Omental fat pad (tissue), 4 donors: ENCODE measurements at places on chromosomes 6 and 20.

DNA sequence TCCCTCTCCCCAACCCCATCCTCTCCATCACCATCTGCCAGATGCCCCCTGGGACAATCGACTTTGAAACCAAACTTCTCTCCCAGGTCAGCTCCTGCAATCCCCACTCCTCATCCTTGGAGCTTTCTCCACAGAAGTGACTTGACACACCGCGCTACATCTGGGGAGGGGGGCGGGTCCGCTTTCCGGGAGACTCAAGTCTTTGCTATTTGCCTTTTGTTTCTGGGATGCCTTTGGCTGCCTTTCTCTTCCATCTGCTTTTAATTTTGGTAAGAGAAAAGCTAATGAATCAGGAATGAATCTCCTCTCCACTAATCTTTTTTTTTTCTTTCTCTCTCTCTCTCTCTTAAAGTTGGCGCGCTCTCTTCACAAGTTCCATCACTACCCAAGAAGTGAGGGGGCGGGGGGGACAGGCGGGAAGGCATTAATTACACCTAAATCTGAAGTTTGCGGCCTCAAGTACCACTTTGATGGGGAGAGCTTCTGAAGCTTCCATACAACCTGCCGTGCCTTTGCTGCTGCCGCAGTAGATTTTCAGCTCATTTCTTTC is 664 bp upstream of the TPBG start:
- no peak for DNase-seq

GRCh38 chr20:38255393-38255792 is 5.1 kb downstream of the KIAA1755 start:
- DNase-seq, result no peak

DNA sequence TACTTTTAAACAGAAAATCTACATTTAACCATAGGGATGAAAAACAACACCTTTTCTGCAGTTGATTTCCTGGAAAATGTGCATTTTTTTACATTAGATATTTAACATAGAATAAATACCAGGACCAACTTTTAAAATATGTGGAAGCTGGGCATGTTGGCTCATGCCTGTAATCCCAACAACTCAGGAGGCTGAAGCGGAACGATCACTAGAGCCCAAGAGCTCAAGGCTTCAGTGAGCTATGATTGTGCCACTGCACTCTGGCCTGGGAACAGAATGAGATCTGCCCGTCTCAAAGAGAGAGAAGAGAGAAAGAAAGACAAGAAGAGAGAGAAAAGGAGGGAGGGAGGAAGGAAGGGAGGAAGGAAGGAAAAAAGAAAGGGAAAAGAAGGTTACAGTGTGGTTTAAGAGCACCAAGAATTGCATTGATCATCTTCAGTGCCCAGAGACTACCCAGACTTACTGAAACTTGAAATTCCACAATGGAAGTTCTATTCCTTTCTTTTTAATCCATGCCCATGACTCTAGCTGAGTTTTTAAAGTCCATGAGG is 189.4 kb upstream of the ARID1B start:
- no peak for DNase-seq

DNA sequence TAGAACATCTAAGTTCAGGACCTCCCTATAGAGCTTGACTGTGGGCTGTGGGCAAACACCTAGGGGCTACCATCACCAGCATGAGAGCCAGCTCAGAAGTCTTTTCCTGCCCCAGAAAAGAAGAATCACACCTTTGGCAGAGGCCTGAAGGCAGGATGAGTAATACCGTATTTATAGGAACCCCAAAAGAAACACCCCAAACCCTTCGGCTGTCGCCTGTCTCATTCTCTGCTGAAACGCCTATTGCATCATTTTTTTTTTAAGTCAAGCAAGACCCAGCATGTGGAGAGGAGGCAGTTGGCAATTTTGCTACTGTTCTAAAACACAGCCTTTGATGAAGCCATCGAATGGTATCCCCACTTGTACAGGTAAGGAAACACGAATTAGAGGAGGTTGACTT is 436.4 kb downstream of the TFAP2A start:
- no peak for DNase-seq

- DNase-seq, result no peak
Observed at GRCh38 chr6:7671581-7671980, 54.3 kb upstream of the BMP6 start.

GRCh38 chr20:2637246-2637645 is 15.2 kb upstream of the NOP56 start:
- DNase-seq, result no peak

DNA sequence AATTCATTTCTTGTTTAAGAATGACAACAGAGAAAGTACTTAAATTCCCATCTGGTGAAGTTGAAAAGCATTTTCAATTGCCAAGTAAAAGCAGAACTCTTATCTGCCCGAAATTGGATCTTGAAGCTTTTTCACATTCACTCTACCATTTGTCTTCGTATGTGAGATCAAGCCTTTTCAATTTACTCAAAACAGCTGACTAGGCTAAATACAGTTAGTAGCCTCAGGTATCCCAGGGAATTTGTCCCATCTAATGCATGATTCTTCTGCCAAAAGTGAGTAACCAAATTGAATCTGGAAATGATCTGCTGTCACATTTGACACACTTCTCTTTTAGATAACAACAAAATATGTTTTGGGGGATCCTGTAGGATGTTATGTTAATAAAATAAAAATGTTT is 596.8 kb upstream of the HS3ST5 start:
- no peak for DNase-seq

DNA sequence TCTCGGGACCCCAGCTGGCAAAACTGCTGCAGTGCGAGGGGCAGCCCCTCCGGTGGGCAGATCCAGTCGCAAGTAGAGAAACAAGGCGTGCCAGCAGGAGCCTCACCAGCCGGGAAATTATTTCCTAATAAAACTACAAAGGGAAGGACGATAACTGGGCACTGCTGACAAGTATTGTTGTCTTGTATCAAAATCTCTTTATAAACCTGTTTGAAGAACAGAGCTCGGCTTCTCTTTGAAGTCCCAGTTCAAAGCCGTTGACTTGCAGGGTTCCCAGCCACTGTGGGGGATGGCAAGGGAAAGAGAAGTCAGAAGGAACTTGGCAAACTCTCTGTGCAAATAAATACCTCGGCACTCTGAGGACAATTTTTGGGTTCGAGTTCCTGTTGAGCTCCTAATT is 504.5 kb downstream of the CD83 start:
- DNase-seq, result no peak
